ENCODE measurements at places on chromosomes 11 and 22.

GRCh38 chr11:8440649-8441048 is 153.4 kb downstream of the STK33 start:
- DNase-seq, result no peak

- DNase-seq, result no peak
Observed at GRCh38 chr11:100876815-100877520, 189.9 kb downstream of the ARHGAP42 start.

DNA sequence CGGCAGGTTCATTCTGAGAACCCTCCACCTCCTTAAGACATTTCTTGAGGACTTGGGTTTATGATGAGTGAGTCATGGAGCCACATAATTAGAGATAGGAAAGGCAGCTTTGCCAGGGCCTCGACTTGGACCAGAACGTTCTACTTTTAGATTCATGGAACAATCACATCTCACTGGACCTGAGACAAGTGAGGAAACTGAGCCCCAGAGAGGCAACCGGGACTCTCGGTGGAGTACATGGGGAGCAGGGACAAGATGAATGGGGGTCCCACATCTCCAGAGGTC is 59.5 kb downstream of the LINC01488 start:
- DNase-seq, result no peak

DNA sequence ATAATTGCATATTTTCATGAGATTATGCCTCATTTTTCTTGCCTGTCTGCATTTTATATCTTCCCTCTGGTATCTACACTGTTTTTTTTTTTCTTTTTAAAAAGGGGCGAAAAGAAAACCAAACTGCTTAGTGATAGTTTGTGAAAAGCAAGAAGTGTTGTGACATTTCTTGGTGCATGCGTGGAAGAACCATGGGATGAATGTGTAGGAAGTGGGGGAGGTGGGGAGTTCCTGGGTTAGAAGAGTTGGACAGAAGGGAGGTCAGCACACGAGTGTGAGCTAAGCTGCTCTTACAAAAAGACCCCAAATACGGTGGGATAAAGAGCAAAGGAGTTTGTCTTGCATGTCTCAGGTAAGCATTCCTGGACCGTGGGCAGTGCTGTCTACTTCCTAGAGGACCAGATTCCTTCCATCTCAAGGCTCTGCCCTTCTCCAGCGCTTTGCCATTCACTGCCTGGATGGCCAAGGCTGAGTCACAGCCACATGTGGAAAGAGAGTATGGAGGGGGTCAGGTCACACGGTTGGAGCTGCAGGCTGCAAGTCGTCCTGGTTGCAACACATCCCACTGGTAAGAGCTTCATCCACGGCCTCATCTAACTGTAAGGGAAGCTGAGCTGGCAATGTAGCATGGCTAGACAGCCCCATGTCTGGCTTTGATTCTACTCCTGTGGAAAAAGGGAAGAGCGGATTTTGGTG is 300.6 kb downstream of the DDX10 start:
- no peak for DNase-seq

- no peak for DNase-seq
Observed at GRCh38 chr11:12499071-12499470, 121.7 kb downstream of the PARVA start.

DNA sequence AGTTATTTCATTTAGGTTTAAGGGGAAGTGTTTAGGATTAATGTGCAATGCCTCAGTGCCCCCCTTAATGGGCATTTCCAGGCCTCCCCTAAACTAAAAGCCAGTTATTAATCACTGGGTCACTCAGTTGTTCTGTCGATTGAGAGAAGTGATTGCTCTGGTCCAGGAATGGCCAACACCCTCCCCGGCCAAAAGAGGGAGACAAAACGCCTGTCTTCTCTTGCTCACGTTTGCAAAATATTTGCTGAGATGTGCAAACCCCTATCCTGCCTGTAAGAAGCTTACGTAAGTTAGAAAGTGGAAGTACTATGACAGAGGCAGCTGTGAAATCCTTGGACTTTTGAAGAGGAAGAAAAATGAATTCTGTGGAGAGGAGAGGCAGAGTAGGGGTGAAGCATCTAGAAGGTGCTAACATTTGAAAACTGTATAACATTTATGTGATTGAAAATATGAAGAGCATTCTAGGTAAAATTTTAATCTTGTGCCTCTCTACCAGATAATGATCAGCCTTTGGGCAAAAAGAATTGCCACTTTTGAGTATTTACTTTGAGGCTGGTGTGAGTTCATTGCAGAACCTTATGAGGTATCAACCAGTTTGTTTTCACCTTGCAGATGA is 37.7 kb downstream of the NTM start:
- DNase-seq, result no peak
